ENCODE measurements at places on chromosomes 7 and 10.

DNA sequence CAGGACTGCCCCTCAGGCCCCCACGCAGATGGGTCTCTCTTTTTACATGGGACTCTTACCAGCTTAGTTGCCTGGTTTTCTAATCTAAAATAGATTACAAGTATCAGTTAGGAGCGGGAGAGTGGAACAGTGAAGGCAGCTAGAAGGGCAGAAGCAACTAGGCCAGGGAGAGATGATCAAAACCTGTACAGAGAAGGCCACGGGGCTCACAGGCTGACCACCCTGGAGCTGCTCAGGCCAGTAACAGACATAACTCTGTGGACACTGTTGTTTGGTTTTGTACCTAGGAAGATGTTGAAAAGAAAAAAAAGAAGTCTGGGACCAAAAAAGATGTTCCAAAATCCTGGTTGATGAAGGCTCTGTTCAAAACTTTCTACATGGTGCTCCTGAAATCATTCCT, 16.5 kb downstream of the ABCC2 start:
- DNase-seq = no peak

DNA sequence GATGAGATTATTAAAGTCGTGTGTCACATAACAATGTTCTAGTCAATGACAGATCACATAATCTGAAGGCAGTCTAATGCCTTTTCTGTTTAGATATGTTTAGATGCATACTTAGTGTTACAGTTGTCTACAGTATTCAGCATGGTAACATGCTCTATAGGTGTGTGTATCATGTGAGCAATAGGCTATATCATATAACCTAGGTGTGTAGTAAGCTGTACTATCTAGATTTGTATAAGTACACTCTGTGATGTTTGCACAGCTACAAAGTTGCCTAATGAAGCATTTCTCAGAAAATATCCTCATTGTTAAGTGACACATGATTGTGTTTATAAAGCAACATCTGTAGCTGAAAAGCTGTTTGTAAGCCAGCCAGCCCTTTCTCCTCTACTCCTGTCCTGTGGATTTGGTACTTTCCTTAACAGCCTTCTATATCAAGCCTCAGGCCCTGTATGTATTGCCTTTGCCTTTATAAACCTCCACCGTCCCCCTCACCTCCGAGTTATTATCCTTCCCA, 6.3 kb downstream of the HECTD2 start:
- DNase-seq = no peak

DNA sequence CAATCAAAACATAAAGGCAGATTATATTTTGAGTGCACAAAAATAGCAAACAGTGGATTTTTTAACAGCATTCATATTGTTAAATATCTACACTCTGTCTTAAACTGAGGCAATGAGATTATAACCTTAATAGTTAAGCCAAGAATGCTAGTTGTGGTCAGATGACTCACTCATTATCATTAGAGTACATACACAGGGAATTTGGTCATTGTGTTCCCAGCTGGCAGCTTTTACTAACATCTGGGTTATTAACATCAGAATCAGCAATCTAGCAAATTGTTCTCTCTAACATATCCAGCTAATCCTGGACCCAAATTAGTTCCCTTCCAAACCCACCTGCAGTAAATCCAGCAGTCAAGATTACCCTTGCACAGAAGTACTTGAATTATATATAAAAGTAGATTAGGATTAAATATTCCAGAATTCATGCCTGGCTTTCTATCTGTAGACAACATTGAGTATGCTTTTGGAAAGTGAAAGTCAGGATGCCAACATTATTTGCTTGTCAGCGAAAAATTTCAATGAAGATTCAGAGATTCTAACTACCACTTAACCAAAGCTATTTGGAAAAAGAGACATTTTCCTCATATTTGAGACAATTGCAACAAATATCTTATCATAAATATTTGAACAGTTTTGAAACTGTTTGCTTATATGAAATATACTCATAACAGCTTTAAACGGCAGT, 1035.6 kb upstream of the PHF14 start:
- peak; percentile 75 for DNase-seq

DNA sequence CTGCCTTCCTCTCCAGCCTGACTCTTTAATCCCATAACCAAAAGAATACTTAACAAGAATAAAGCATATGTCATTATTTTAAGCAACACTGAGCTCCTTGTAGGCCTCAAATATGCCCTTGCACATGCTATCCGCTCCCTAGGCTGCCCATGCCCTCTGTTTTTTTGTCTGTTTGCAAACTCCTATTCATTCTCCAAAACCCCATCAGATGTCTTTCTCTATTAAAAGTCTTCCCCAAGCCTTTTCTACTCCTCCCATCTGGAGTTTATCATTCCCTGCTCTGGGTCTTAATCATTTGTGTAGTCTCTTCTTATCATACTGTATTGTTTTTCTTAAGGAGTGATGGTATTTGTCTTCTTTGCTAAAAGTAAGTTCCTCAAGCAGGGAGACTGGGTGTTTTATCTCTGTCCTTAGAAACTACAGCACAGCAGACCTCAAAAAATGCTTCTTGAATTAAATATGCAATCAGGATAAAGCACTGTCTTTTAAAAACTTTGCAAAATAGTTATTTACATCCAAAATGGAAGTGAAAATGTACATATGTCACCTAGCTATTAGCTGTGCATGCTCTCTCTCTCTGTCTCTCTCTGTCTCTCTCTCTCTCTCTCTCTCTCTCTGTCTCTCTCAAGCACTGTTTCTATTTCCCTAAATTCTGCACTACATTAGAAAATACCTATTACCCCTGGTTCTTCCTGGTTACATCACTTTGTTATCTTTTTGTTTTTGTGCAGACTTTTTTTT, 56.5 kb upstream of the OPALIN start:
- DNase-seq = no peak

GRCh38 chr7:71697400-71697799, 565.5 kb downstream of the GALNT17 start:
- no peak for DNase-seq
